Skin of body (tissue), 3 donors: ENCODE measurements at places on chromosomes 6 and 20.

- DNase-seq = no peak
Measured at GRCh38 chr20:25269833-25270170, 21.9 kb downstream of the PYGB start.

GRCh38 chr6:105474234-105474633 lies 71.4 kb upstream of the PREP start:
- peak; percentile 79 for DNase-seq

- peak; percentile 89 for DNase-seq
Measured at GRCh38 chr6:31834367-31835250, 7.1 kb downstream of the HSPA1B start.

DNA sequence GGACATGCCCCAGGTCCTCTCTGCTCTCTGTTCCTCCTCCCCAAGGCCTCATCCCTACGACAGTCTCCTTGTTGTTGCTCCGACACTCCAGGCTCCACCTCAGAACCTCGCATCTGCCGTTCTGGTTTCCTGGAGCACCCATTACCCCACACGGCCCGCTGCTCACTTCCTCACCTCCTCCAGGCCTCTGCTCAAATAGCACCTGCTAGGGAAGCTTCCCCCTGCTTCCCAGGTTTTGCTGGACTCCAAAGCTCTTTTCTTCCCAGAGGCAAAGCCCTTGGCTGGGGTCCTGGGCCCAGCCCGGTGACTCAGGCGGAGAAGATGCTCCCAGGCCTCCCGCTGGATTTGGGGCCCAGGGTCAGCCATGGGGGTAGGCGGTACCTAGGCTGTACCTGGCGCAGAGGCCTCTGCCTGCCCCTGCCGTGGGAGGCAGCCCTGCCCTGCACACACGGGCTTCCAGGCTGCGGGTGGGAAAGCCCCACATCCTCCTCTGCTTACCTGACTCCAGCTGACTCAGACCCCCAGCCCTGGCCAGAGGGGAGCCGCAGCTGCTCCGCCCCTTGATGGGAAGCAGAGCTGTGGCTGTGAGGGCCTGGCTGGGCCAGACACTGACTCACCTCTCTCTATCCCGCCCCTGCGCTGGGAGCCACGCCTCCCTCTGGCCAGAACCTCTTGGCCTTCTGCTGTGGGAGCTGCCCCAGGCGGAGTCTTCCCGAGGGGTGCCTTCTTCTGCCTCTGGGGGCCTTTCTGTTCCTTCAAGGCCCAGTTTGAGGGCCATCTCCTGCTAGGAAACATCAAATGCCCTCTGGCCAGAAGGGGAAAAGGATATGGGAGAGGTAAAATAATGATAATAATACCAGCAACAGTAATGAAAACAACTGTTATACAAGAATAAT lies 130.5 kb downstream of the CEBPB start:
- peak; percentile 12 for DNase-seq

- DNase-seq = no peak
Measured at GRCh38 chr6:39902136-39902535, 32.1 kb downstream of the MOCS1 start.

GRCh38 chr20:62777528-62777830 lies 18.8 kb upstream of the MRGBP start:
- no peak for DNase-seq

GRCh38 chr6:98769546-98769945 lies 64.8 kb upstream of the POU3F2 start:
- no peak for DNase-seq

DNA sequence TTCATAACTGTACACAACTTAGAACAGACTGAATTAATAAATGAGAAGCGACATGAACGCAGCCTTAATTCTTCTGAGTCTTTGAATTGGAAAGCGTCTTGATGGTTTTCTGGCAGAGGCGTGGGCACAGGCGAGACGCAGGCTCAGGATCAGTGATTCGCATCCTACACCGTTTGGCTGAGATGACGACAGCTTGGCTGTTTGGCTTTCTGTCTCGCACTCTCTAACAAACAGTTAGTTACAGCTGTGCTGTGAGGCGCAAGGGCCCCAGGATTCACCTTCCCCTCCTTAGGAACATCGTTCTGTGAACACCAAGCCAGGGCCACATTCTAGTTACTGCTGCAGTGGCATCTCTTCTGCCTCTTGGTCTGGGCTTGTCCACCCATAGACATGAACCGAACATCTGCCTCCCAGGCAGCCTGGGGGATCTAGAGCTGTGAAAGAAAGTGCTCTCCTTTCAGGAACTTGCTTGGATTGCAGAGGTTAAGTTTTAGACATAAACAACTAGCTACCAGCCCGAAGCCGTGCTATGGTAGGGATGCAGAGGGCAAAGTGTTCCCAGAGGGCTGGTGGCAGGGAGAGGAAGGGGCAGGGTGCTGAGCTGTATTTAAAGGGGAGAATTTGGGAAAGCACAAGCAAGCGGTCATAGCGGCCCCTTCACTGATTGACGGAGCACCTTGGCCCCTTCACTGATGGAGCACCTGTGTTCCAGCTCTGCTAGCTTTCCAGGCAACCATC lies 49.6 kb downstream of the TCP11 start:
- peak; percentile 41 for DNase-seq

- no peak for DNase-seq
Measured at GRCh38 chr6:7073821-7074525, 33.8 kb upstream of the RREB1 start.
